A172 (cell line): ENCODE measurements at places on chromosomes 1 and 21. TPM values are rescaled to one million over a fixed set of nuclear protein-coding genes. Genes with fewer than 3 reads are reported as not detected.

CD1E gene
- not detected in 2 replicates for total RNA-seq

DNA sequence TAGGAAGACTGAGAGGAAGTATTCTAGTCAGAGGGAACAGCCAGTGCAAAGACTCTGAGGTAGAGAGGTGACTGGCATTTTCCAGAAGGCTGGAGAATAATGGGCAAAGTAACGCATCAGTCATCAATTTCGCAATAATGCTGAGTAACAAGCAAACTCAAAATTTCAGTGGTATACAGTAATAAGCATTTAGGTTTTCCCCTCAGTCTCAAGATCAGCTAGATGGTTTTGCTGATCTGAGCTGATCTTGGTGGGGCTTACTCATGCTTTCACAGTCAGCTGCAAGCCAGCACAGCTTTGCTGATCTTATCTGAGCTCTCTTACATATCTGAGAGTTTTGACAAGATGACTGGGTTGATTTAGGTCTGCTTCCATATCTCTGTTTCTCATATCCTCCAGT is 108.7 kb downstream of the TSEN15 start:
- DNase-seq = no peak

GRCh38 chr1:6125366-6125765 is 54.8 kb downstream of the CHD5 start:
- DNase-seq = no peak

GRCh38 chr1:113399062-113399583 is 8.8 kb downstream of the MAGI3 start:
- DNase-seq = no peak

PDPN gene
- total RNA-seq = not detected in 2 replicates

G0S2 gene
- not detected in 2 replicates for total RNA-seq

GRCh38 chr1:31746687-31747086 is 17.5 kb downstream of the ADGRB2 start:
- DNase-seq = no peak

- no peak for DNase-seq
Measured at GRCh38 chr1:109652402-109652801, 3.5 kb upstream of the GSTM4 start.

DNA sequence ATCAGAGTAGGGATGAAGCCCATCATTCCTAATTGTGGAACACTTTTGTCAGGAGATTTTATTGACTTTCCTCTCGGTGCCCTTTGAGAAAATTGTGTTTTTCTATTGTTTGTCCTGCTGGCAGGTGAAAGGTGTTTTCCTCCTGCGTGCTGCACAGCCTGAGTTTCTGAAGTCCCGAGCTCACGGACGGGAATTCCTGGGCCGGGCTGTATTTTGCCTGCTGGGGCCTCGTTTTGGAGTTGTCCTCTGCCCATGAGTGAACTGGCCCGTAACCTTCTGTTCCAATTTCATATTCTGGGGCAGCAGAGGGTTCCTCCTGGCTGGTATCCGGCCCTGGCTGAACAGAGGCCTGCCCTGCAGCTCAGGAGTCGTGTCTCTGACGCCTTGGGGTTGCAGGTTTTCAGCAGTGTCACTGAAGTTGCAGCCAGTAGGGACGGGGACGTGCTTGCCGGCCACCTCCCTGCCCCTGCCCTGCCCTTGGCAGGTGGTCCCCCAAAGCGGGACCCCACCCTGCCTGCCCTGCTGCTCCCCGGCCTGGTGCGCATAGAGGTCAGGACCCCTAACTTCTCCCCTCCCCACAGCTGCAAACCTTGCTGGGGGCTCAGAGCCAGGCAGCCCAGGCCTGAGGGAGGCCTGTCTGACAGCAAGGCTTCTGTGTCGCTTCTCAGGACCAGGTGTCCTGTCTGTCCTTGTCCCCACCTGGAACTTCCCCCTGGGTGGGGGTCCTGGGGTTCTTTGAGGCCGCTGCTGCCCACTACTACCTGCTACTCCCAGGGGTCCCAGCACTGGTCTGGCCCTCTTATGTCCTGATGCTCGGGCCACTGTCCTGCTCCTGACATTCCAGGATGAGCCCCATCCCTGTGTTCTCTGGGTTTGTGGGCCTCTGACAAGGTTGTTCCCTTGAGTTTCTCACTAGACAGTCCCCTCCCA is 49.0 kb downstream of the SLX9 start:
- no peak for DNase-seq

DNA sequence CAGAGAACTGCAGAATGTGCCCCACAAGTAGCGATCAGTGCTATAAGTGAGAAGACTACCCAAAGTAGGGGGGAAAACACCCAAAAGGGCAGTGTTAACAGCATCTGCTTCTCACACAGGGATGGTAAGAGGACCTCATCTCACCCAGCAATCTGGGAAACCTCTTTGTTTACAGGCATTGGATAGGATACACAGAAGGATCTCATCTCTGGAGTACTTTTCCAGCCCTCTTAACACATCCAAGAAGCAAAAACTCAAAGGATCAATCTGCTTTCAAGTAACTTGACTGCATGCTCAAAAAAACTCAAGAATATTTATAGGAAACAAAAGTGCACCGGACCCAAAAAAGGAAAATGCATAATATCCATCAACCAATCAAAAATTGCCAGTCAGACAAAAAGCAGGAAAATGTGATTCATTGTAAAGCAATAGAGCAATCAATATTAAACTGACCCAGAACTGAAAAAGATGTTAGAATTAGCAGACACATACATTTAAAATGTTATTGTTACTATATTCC is 311.0 kb upstream of the CXADR start:
- DNase-seq = no peak

FCRL5 gene
- total RNA-seq = not detected in 2 replicates

PLOD1 gene
- 58.0 and 68.4 TPM in 2 replicates for total RNA-seq

DNA sequence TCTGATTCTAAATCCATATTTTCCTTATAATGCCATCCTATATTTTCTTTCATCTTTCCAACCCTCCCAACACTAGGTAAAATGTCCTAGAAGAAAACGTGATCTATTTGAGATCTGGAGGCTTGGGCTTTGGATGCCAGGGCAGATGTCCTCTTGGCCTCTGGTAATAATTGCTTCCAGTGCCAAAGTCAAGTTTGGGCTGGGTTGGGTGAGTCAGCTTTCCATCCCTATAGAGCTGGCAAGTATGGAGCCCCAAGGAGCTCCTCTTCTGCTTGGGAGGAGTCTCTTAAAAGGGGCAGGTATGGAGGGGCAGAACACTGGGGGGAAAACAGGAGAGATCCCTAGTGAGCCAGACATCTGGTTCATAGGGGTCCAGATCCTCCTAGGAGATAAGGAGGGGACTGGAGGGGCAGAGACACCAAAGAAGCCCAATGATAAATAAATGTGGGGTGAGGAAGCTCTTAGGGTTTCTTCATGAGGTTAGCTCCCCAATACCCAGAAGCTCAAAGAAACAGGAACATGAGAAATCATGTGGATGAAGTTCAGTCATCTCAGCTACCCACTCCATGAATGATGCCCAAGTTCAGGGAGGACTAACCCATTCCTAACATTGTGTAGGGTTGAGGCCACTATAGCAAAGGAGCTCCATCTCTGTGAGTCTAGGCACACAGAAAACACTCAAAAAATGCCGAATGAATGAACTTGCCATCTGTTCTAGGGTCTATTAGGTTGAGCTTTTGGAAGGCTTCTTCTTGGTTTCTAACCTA is 3.5 kb downstream of the C1orf116 start:
- no peak for DNase-seq

DNA sequence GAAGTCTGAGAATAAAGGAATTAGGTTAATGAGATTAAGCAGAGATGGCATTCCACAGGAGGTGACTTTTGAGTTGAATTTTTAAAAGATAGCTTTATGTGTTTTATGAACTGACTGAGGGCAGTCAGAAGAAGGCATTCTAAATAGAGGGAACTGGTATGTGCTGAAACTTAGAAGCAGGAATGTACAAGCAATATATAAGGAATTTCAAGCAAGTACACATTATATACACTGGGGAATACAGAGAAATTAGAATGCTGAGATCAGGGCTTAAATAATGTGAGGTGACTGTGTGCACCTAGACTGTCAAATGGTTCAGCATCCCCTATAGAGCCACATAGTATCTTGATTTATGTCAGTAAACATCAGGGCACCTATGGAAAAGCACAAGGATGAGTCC is 19.3 kb downstream of the WNT2B start:
- DNase-seq = no peak

OR2L2 gene
- total RNA-seq = not detected in 2 replicates

GRCh38 chr1:246365708-246366107 is 141.4 kb downstream of the SMYD3 start:
- no peak for DNase-seq

- DNase-seq = peak; percentile 70
Measured at GRCh38 chr21:14259747-14260146, 43.8 kb downstream of the RBM11 start.
